Stimulated activated CD4-positive, alpha-beta T cell treated with anti-CD3 and anti-CD28 coated beads, Interleukin-2, amount 100 ng/mL, for 24 hours (primary cell): ENCODE measurements at places on chromosomes 3 and 15.

DNA sequence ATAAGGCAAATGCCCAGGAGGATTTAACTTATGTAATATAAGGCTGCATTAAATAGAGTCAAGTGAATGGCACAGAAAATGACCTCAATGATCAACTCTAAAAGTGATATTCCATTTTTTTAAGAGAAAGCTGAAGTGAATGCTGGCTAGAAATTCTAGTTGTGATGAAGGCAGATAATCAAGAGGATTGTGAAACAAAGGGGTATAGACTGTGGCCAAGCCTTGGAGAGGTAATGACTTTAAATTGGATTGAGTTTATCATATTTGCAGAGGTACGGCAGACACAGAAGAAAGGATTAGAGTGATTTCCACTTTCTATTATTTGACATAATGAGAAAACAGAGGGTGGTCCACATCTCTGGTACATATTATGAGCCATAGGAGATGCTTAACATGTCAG lies 269.2 kb downstream of the MECOM start:
- no peak for DNase-seq

DNA sequence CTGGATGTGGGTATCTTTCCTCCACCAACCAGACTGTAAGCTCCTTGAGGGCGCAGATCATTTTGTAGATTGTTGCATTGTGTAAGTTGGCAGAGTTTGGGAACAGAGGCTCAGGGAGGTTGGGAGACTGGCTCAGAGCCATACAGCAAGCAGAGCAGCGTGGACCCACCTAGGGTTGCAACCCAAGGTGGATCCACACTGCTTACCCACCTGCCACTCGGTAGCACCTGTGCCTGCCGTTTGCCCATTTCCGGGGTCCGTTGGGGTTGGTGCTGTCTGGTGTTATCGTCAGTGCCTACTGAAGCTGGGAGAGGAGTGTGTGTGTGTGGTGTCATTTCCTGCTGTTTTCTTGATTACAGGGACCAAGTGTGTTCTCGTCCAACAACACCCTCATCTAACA lies 19.0 kb downstream of the SMAD6 start:
- no peak for DNase-seq

- no peak for DNase-seq
Observed at GRCh38 chr3:163364717-163365116, 1713.6 kb downstream of the SI start.

GRCh38 chr3:150913133-150913922 lies 8.1 kb upstream of the MINDY4B start:
- DNase-seq: no peak

- no peak for DNase-seq
Observed at GRCh38 chr15:100002086-100002620, 268.9 kb upstream of the LYSMD4 start.

DNA sequence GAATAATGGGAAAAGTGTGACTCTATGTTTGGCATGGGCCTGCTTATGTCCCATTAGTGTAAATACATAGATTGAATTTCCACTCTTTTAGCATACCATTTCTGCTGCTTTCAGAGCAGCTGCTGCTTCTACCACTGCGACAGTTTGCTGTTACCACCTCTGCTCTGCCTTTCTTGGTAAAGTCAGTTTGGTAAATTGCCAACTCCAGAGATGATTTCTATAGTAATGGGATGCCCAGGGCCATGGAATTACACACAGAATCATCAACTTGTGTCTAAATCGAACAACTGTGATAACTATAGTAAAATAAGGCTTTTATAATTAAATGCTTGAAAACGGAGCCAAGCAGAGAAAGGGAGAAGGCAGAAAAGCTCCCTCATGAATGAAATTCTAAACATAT lies 168.4 kb upstream of the VEPH1 start:
- no peak for DNase-seq

GRCh38 chr3:58433400-58434167 lies at the start of gene PDHB:
PDHB (minus strand) TSS chr3:58433832; CDS start chr3:58433809, 23 bp downstream.
- peak; percentile 90 for DNase-seq

GRCh38 chr15:77179541-77179998 lies 108.7 kb upstream of the TSPAN3 start:
- DNase-seq: no peak

DNA sequence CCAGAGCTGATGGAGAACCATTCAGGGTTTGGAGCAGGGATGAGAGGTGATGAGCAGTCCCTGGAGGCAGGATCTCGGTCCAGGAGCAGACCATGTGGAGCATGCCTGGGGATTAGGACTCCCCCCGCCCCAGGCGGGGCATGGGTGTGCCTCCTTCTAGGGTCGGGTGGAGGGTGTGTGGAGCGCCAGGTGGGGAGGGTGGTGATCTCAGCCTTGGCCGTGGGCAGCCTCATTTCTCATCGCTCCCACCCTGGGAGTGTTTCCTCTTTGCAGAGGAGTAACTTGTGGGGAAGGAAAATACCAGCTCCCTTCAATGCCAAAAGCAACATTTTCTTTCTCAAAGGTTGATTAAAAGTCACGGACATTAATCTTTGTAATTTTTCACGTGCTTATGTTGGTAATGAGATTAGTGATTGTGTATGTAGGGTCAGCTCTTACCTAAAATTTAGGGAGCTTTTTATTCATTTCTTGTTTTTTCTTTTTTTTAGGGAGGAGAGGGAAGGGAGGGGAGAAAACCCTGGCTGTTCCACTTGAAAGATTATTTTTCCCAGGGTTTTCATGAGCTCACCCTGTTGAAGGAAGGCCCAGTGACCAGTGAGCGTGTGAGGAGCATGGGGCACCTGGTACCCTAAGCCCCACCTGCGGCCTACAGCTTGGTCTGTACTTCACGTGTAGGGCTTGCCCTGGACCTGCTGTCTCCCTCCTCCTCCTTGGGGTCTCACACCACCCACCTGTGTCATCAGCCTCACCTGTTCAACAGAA lies 11.0 kb downstream of the FBLN2 start:
- no peak for DNase-seq

DNA sequence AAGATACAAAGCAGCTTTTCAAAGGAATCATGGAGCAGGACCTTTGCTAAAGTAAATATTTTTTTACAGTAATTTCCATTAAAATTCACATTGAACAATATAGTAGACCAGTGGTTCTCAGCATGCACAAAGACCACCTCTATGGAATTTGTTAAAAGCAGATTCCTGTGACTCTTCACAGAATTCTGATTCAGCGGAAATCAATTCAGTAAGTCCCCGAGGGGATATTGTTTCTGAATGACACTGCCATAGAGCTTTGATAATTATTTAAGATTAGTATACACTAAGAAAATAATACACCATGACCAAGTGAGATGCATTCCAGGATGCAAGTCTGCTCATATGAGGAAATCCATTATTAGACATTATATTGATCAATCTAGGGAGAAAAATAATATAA lies 161.9 kb upstream of the TNIK start:
- no peak for DNase-seq

GRCh38 chr3:162171970-162172369 lies 675.4 kb downstream of the OTOL1 start:
- DNase-seq: no peak

GRCh38 chr3:31096661-31097395 lies 202.4 kb upstream of the GADL1 start:
- no peak for DNase-seq

- DNase-seq: no peak
Observed at GRCh38 chr3:155293516-155293915, at the start of gene STRIT1. STRIT1 (minus strand) TSS chr3:155293683.

- no peak for DNase-seq
Observed at GRCh38 chr3:102791641-102792589, 357.1 kb downstream of the ZPLD1 start.

GRCh38 chr3:54835701-54836100 lies 92.2 kb downstream of the LRTM1 start:
- DNase-seq: no peak

GRCh38 chr3:143849854-143850549 lies 1.7 kb upstream of the SLC9A9 start:
- DNase-seq: no peak

DNA sequence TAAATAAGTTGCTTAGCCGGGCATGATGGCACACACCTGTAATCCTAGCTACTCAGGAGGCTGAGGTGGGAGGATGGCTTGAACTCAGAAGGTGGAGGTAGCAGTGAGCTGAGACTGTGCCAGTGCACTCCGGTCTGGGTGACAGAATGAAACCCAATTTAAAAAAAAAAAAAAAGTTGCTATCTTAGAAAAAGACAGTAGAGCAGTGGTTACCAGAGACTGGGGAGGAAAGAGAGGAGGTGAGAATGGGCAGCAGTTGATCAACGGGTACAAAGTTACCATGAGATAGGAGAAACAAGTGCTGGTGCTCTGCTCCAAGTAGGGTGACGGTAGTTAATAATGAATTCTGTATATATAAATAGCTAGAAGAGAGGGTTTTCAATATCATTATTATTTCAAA lies 821 bp upstream of the CCR2 start:
- DNase-seq: no peak

- DNase-seq: no peak
Observed at GRCh38 chr3:18249126-18249525, 176.0 kb downstream of the SATB1 start.

GRCh38 chr3:101311676-101312075 lies 8.7 kb downstream of the IMPG2 start:
- no peak for DNase-seq

DNA sequence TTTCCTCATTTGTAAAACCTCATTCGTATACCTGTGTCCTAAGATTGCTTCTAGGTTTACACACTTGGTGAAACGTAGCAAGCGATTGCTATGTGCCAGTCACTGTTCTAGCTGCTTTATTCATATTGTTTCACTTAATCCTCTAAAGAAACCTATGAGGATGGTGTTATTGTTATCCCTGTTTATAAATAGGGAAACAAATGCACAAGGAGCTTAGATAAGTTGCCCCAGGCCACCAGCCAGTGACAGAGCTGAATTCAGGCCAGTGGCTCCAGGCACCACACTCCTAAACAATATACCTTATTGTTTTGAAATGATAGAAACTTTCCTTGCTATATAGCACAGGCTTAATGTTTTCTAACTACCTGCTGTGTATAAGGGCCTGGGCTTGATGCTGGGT lies 44.0 kb downstream of the LPP start:
- DNase-seq: no peak

DNA sequence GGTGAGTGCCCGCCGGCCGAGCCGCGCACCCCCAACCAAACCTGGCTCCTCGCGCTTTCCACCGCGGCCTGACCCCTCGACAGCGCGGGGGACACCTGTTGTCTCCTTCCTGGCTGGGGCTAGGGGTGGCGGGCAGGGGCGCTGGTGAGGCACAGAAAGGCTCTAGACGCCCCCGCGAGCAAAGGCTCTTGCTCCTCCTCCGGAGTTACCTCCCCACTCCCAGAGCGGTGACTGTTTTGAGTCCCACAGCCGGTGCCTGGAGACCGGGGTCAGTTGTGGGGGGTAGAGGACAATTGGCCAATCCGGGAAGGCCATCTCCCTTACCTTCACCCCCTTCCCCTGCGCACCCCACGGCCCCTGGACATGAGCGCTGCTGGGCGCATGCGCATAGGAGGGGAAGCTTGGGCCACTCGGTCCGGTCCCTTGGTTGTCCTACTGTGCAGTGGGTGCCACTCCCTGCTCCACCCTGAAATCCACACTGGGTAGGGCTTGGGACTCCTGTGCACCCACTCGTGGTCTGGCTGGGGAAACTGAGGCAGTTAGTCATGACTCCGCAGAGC lies 554 bp downstream of the CHST13 start:
- no peak for DNase-seq

- DNase-seq: no peak
Observed at GRCh38 chr15:39873978-39874377, 46.1 kb downstream of the GPR176 start.

- no peak for DNase-seq
Observed at GRCh38 chr3:32630266-32630665, 54.7 kb upstream of the CNOT10 start.

DNA sequence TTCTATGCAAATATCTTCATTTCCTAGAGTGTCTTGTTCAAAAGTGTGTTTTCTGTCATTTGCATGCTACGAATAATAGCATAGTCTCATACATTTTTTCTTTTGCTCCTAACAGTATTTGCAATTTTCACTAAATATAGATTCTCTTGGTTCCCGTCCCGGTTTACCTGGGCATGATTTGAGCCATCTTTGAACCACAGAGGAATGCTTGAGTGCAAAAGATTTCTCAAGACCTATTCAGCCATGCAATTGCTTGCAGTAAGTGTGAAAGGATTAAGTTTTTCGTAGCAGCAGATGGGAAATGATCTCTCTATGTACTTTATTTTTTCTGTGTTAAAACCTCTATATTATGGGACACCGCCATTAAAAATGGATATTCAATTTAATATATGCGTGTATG lies 733.0 kb downstream of the ZPLD1 start:
- no peak for DNase-seq

DNA sequence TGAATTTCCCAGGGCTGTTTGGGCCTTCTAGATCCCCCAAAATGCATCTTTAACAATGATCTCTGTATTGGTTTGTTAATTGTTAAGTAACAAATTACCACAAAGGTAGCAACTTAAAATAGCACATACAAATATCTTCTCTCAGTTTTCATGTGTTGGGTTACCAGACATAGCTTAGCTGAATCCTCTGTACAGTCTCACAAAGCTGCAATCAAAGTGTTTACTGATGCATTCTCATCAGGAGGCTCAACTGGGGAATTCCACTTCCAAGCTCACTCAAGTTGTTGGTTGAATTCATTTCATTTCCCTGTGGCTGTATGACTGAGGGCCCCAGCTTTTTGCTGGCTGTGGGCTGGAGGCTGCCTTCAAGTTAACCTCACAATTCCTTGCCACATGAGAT lies 297.6 kb downstream of the RPLP1 start:
- DNase-seq: no peak

DNA sequence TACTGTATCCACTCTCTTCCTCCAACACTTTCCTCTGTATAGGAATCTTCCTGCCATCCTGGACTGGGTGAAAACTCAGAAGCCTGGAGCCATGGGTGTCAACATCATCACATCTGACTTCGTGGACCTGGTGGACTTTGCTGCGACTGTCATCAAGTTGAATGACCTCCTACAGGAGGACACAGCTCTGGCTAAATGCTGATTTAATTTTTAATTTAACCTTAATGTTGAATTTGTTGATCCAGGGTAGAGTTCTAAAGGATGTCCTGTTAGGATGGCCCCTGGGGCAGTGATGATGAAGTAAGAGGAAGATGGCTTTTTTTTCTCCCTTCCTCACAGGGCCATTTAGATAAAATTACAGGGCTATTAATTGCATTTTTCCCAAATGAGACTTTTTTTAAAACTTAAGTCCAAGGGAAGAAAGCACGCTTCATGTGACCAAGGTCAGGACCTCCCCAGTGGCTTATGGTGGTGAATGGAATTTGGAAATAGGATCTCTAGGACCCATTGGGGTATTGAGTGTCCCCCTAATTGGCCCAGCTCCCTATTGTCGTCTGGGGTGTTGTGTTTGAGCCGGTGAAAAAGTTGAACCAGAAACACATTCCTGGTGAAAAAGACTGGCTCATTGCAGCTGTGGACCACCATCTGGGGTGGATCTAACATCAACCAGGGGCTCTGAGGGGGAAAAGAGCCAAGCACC lies 125.7 kb upstream of the ZBED2 start:
- DNase-seq: no peak

- DNase-seq: no peak
Observed at GRCh38 chr3:18422972-18423371, 2.2 kb downstream of the SATB1 start.

DNA sequence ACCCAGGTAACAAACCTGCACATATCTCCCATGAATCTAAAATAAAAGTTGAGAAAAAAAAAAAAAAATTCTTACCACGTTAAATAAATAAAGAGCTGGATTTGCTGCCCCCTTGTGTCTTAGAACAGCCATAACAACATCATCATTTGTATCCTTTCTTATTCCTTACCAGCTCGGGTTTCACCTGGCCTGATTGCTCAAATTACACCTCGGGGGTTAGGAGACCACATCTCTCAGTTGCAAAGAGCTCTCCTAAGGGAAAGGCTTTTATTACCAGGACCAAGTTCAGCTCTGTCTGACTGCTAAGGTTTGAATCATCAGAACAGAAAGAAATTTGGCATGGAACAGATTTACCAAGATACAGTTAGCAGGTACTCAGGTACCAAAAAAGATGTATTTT lies 25.8 kb upstream of the RPL39L start:
- DNase-seq: peak; percentile 35
